NCI-H446 (cell line): ENCODE measurements at places on chromosomes 3 and 15.

DNA sequence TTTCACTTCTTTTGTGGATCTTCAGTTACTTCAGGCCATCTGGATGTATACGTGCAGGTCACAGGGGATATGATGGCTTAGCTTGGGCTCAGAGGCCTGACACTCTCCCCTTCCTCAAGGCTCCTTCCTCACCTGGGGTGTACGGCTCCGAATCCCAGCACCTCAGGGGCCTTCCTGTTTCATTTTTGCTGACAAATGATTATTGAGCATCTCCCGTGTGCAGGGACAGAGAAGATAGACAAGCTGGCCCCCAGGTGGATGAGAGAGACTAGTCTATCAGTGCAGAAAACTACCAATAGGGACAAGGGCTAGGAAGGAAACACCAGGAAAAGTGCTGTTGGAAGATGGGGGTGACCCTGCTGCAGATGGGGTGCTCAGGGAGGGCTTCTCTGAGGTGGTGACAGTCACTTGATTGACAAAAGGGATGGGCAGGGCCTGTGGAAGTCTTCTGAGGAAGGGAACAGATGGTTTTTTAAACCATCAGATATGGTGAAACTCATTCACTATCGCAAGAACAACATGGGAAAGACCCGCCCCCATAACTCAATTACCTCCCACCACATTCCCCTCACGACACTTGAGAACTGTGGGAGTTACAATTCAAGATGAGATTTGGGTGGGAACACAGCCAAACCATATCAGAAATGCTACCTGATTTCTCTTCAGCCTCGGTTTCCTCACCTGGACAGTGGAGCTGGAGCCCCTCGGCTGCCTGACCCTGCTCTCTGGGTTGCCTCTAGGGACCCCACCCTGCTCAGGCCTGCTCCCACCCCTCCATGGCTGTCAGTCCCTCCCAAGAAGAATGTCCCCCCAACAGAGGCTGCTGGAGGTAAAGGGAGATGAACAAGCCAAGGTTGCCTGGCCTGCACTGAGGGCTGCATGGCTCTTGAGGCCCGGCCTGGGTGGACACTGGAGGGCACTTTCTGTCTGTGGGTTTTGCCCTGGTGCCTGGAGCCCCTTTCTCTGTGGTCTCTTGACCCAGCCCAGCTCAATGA, 37.2 kb upstream of the ACAD9 start:
- DNase-seq: no peak

GRCh38 chr3:14633819-14634424, 17.6 kb upstream of the CCDC174 start:
- DNase-seq: peak; percentile 48

DNA sequence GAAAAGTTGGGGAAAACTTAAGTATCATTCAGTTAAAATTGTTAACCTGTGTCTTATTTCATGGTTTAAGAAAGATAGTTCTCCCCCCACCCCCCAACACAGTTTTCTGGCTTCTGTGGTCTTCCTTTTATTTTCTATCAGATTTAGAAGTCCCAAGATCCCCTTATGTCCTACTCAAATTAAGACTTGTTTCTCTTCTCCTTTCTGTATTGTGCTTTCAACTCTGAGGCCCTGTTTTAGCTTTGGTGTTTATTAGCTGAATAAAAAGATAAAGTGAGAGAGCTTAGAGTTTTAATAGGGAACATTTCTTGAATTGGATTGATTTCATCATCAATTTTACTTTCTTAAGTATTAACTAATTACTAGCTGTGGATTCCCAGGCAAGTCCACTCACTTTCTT, 62.6 kb downstream of the AKAP13 start:
- DNase-seq: no peak

DNA sequence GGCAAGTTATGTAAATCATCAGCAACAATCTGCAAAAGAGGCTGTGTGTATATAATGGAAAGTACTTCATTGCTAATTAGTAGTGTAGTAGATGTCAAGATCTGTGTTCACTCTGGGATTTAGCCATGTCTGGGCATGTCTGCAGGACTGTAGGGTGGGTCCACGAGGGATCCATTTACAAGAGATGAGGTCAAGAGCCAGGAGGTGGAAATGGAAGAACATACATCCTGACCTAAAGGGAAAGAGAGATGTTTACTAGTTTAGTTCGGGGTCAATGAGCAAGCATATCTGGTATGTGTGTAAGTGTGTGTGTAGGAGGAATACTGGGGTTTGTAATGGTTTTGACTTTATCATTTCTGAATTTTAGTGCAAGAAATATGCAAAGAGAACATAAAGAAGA, 171.5 kb upstream of the NANOGP8 start:
- no peak for DNase-seq

DNA sequence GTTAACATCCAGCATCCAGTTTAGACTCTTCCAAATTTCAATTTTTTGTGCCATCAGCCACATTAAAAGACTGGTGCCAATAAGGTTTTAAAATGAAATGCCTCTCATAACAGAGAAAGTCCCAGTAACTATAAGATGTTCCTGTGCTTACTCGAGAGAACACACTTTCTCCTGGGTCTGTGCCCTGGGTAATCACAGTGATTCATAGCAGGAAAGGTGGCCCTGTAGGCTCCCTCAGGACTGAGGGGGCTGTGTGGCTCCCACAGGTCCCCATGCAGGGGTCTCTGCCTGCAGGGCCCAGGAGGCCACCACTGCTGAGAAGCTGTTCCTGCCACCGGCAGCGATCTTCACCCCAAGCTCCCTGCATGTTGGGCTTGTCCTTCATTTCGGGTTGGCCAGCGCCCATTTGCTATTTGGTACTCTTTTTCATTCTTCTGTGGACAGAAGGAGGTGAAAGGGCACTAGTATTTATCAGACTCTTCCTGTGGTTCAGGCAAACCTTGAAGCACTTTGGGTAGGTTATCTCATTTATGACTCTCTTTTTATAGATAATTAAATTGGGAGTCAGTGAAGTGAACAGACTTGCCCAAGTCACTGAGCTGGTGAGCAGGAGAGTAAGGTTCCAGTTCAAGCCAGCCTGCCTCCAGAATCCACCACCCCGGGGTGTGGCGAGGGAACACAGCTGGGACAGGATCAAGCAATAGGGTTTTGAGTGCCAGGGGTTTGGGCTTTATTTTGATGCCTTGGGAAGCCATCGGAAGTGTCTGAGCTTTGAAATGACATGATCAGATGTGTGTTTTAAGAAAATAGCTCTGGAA, 44.2 kb upstream of the PLXNA1 start:
- no peak for DNase-seq
